ENCODE measurements at places on chromosomes 2 and 18.

- DNase-seq, result no peak
Observed at GRCh38 chr2:231708773-231709635, 679 bp downstream of the PTMA start.

DNA sequence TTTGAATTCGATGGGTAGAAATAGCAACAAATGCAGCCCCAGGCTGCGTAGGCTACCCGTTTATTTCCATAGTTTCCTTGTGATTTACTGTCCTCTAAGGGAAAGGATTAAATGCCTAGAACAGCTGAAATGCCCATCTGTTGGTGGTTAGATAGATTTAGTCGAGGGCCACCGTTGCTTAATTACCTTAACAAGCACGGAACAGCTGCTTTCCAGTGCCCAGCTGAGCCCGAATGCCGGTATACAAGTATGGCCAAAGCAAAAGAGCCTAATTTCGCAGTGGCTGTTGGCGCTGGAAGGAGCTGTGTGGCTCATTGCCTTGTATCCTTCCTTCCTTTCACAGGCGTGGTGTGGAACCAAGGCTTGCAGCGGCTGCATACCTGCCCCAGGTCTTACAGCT lies 109.1 kb downstream of the CABLES1 start:
- no peak for DNase-seq

- DNase-seq, result no peak
Observed at GRCh38 chr2:197950006-197950405, 145.6 kb downstream of the PLCL1 start.

DNA sequence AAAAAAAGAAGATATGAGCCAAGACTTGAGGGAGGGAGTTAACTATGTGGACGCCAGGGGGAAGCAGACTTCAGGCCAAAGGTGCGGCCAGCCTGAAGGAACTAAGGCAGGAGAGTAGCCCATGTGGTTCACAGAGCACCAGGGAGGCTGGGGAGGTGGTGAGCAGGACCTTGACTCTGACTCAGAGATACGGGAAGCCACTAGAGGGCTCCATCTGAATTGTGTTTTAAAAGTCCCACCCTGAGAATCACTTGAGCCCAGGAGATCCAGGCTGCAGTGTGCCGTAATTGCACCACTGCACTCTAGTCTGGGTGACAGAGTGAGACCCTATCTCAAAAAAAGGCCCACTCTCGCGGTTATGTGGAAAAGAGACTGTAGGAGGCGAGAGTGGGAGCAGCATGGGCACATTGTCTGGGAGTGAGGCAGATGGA lies 12.3 kb downstream of the CEP192 start:
- no peak for DNase-seq

DNA sequence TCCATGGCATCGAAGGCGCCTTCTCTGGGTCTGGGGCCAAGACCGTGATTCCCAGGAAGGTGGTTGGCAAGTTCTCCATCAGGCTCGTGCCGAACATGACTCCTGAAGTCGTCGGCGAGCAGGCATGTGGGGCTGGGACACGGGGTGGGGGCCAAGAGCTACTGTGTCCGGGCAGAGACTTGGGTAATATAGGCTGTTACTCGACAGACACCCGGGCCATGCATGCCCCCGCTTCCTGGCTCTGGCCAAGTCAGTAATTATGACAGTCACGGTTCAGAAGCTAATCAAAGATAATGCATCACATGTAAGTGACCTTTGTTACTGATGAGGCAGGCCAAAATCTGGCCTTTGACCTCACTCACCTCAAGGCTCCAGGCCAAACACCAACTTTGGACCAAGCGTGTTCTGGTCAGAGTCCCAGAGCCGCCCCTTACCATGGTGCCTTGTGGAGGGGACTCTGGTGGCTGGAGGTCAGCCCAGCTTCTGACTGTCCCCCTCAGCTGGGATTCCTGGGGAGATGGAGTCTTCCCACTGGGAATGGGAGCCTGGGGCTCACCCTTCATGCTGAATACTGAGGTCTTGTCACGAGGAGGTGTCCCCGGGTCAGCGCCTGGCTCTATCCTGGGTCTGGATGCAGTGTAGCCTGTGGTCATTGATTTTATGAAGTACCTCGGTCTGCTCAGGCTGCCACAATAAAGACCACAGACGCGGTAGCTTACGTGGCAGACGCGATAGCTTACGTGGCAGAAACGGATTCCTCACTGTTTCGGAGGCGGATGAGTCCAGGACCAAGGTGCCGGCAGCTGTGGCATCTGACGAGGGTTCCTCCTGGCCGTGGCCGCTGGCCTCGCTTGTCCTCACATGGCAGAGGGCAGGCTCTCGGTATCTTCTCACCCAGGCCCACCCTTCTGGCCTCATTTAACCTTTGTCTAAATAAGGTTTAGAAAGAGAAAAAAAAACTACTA lies 17.7 kb upstream of the CNDP1 start:
- DNase-seq, result no peak

GRCh38 chr2:162925595-162925994 lies 87.0 kb upstream of the KCNH7 start:
- DNase-seq, result no peak

DNA sequence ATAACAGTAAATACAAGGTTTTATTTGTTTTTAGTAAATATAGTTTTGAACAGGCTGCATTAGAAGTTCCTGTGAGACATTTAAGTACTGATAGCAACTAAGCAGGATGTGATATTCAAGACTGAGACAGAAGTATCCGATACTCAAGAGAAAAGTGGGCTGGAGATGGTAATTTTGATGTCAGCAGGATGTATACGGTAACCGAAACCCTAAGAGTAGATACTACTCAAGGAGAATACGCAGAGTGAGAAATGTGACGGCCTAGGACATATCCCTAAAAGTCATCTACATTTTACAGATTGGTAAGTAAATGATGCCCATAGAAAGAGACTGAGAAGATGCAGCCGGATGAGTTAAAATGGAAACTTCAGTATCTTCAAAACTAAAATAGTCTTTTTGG lies 115.4 kb downstream of the GORASP2 start:
- no peak for DNase-seq

GRCh38 chr2:65292106-65292400 lies 64.4 kb downstream of the ACTR2 start:
- no peak for DNase-seq

DNA sequence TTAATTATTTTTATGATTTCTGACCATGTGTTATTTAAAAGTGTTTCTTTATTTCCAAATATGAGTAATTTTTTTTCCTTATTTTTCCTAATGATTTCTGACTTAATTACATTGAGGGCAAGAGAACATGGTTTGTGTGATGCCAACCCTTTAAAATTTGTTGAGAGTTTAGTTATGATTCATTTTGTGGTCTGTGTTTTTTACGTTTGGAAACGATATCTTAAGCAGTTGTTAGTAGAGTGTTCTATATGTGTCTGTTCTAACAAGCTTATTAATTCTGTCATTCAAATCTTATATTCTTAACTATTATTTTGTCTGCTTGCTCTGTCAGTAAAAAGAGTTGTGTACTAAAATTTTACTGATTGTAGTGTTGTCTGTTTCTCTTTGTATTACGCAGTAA lies 15.0 kb downstream of the NAB1 start:
- DNase-seq, result no peak

DNA sequence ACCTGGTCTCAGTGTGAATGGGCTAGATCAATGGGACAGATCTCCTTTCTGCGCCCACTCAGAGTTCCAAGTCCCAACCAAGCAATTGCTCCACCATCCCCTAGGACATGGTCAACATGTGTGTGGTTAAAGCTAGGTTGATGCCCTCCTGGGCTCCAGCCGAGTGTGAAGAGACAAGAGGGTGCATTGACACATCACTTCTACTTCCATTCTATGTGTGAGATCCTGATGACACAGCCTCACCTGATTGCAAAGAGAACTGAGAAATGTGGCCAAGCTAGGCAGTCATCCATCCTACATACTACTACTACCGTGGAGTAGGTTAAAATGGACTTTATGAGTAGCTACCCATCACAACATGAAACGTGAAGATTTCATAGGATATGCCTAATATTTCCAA lies 106.8 kb downstream of the NCKAP5 start:
- no peak for DNase-seq

- peak; percentile 68 for DNase-seq
Observed at GRCh38 chr2:176187899-176188773, at the start of gene HOXD1. Gene HOXD1 (plus strand): TSS chr2:176188668. CDS start chr2:176188802, 134 bp downstream.

DNA sequence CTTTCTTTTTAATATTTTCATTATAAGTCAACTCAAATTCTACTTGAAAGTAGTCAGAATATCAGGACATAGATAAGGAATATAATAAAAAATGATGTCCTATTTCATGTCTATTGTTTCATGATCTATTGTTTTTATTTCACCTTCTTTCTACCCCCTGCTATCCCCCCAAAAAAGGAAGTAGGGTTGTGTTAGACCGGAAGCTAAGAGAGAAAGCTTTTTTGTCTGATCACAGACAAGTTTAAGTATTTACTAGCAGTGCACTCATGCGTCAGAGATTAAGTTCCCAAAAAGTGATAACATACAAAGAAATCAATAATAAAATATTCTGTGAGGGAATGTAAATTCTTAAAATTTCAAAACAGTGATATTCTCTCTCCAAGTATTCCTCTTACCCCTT lies 447.1 kb upstream of the CNTNAP5 start:
- DNase-seq, result no peak

GRCh38 chr2:120881981-120882788 lies 146.5 kb downstream of the GLI2 start:
- no peak for DNase-seq

- DNase-seq, result peak; percentile 56
Observed at GRCh38 chr2:234147335-234147861, 96.9 kb downstream of the SPP2 start.

- no peak for DNase-seq
Observed at GRCh38 chr2:134133622-134134312, 120.1 kb upstream of the MGAT5 start.

- DNase-seq, result no peak
Observed at GRCh38 chr2:7201851-7202250, 284.6 kb downstream of the RNF144A start.

DNA sequence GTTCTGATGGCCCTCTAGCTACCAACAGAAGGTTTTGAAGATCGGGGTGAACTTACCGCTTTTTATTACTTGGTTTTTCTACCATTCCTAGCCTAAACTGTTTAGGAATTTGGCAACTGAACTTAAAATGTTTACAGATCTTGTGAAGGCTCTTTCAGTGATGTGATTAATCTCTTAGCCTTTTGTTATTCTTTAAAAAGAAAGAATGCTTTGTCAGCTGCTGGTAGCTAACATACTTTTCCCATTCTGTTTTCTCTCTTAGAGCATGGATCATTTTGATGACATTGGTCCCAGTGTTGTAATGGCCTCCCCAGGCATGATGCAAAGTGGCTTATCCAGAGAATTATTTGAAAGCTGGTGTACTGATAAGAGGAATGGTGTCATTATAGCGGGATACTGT lies 18.1 kb downstream of the CPSF3 start:
- no peak for DNase-seq

DNA sequence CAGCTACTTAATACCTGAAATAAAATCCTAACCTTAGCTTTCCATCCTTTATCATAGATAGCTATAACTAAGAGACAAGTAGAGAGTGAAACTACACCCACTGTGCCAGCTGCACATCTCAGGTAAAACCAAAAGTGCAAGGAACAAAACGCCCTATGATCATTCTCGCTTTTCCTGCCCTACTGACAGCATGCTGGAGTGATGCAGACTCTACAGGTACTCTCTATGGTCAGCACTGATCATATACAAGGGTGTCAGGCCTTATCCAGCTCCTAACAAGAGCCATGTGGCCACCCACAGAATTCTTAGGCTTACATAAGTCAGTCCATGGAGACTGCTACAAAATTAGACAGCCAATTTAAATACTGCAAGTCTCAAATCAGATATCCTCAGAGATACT lies 45.6 kb downstream of the REV1 start:
- DNase-seq, result no peak

- no peak for DNase-seq
Observed at GRCh38 chr18:46053368-46054095, 18.5 kb downstream of the PSTPIP2 start.

DNA sequence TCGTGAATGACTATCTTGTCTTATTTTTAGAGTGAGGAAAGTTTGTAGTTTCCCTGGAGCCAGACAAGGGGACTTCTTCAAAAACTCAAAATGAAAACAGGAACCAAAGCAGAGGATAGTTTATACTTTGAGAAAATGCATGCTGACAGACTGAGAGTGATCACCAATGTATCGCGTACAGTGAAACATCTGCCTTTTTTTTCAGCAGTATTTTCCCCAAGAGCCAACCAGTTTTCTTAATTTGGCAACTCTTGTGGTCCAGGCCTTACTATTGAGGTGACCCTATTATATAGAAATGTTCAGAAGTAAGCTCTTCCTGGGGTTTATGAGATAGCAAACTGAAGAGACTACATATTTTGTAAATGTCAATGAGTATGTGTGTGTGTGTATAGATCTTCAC lies 153.7 kb upstream of the VRK2 start:
- DNase-seq, result no peak

GRCh38 chr18:76480913-76481312 lies 14.1 kb downstream of the ZNF516 start:
- no peak for DNase-seq

- no peak for DNase-seq
Observed at GRCh38 chr2:213980883-213981282, 430.0 kb upstream of the VWC2L start.

GRCh38 chr18:4125224-4125623 lies 329.9 kb downstream of the DLGAP1 start:
- DNase-seq, result peak; percentile 5

- no peak for DNase-seq
Observed at GRCh38 chr18:45056926-45057325, 376.2 kb downstream of the SETBP1 start.

DNA sequence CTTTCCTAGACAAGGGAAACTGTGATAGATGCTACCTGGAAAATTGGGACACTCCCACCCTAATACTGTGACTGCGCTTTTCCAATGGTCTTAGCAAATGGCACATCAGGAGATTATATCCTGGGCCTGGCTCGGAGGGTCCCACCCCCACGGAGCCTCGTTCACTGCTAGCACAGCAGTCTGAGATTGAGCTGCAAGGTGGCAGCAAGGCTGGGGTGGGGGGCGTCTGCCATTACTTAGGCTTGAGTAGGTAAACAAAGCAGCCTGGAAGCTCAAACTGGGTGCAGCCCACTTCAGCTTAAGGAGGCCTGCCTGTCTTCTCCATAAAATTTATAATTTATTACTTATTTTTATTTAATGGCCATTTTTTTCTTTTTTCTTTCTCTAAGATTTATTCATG lies 802.1 kb upstream of the SLC39A10 start:
- DNase-seq, result no peak

GRCh38 chr2:219452361-219453317 lies 18.0 kb downstream of the SPEG start:
- DNase-seq, result no peak

DNA sequence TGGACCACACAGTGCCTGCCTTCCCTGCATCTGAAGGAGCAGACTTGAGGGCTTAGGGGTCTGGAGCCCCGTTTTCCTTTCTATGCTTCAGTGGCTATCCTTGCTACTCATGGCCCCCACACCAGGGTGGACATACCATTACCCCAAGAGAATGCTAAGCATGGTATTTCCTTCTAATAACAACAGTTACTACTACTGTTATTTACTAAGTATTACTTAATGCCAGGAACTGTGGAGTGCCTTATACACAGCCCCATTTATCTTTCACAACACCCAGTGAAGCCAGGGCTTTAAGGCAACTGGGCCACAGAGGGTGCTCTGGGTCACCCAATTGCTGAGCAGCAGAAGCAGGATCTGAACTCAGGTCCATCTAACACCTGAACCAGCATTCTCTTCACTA lies 5.8 kb upstream of the PAX8 start:
- DNase-seq, result no peak

Measured in left kidney (tissue), 8 donors.